ENCODE measurements at places on chromosomes 2 and 18.

DNA sequence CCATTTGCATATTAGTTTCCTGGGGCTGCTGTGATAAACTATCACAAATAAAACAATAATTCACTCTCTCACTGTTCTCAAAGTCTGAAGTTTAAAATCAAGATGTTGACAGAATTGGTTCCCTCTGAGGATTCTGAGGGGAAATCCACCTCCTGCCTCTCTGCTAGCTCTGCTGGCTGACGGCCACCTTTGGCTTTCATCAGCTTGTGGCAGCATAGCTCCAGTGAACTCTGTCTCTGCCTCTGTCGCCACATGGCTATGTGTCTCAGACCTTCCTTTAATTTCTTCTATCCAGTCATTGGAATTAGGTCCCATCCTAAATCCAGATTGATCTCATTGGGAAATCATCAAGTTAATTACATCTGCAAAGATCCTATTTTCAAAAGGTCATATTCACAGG, 38.9 kb upstream of the TRIM43 start:
- DNase-seq: no peak

- DNase-seq: no peak
Observed at GRCh38 chr2:45152691-45153090, 143.4 kb upstream of the SIX2 start.

DNA sequence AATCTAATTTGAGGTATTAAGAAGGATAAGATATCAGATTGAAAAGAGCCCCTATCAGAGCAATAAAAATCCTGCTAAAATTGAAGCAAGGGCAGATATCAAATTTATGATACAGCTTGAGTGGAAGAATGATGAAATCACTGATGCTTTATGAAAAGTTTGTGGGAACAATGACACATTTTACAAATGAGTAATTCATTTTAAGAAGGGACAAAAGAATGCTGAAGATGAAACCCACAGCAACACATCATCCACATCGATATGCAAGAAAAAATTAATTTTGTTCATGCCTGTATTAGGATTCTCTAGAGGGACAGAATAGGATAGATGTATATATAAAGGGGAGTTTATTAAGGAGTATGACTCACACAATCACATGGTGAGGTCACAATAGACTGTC, 355.6 kb upstream of the GYPC start:
- no peak for DNase-seq

DNA sequence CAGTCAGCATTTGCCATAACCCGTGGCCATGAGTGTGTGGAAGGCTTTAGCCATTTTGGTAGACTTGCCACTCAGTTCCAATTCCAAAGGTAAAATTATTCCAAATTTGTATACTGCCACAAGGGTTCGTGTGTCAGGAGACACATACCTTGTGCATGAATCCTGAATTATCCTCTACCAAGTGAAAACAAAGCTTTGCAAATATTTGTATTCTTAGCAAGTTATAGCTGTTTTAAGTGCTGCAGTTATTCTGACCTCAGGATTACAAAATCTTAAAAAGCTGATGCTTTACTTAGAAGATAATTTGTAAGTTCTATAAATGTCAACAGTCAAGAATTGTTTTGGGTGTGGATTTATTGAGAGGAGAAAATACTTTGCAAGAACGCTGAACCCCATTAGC, 100.6 kb downstream of the ANTXR1 start:
- DNase-seq: no peak

DNA sequence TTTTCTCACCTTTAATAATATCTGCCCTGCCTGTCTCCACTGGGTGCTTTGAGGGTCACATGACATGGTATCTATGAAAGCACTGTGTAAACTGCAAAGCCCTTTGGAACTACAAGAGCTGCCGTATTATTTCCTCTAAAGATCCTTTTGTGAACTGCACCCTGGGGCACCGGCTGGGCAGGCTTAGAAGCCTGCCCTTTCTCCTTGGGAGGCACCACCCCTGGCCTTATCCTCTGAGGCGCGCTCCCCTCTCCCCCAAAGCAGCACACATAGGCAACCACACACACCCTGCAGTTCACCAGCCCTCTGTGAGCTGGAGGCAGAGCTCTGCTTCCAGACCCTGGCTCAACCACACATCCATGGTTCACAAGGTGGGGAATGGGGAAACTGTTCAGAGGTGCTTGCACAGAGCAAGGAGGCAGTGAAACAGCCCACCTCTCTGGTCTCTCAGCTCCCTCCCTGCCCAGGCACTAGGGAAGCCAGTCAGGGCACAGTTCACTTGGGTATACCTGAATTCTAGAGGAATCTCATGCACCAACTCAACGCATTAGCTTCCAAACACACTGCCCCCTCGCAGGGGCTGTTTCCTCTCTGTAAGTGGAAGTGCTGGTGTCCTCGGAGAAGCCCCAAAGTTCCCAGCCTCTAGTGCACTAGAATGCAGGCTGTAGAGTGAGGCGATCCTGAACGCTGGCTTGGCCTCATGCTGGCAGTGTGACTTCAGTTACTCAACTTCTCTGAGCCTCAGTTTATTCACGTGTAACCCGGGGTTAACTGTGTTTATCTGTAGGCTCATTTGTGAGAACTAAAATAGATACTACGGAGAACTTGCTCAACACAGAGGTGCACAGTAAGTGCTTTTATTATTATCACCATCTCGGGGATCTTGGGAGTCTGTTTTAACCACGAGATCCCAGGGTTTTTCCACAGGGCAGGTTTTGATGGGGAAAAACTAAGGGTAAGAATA, 11.0 kb downstream of the SIGLEC15 start:
- DNase-seq: no peak

GRCh38 chr2:110990440-110990839, 130.3 kb upstream of the BCL2L11 start:
- no peak for DNase-seq

DNA sequence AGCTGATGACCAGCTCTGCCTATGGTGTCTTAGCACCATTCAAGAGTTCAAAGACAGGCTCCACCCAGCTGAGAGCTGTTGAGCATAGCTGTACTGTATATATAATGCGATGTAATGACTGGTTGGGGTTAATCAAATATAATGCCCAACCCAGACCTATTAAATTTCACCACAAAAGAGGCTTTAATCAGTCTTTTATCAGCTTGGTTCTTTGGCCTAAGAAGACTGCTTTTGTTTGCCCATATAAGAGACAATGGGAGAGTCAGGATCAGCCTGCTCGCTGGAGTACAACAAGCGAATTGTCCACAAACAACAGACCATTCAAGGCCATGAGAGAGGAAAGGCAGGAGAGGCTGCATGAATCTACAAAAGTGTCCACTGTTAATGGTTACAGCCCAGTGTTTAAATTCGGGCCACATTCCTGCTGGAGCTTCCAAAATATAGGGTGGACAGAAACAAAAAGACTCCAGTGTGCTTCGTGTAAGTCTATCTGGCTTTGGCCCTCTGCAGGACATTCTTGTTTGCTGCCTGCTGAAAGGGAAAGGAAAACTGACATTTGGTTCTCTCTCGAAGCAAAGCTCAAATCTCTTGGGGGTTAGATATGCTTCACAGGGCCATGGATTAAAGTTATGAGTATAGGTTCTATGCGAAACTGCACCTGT, 299.0 kb upstream of the FBXO11 start:
- no peak for DNase-seq

- DNase-seq: no peak
Observed at GRCh38 chr2:157459486-157459885, 15.6 kb upstream of the CYTIP start.

- no peak for DNase-seq
Observed at GRCh38 chr2:238940806-238941205, 92.9 kb downstream of the TWIST2 start.

- DNase-seq: no peak
Observed at GRCh38 chr2:159080641-159081040, 112.2 kb downstream of the TANC1 start.

GRCh38 chr2:64327510-64328414, 126.2 kb upstream of the LGALSL start:
- no peak for DNase-seq

DNA sequence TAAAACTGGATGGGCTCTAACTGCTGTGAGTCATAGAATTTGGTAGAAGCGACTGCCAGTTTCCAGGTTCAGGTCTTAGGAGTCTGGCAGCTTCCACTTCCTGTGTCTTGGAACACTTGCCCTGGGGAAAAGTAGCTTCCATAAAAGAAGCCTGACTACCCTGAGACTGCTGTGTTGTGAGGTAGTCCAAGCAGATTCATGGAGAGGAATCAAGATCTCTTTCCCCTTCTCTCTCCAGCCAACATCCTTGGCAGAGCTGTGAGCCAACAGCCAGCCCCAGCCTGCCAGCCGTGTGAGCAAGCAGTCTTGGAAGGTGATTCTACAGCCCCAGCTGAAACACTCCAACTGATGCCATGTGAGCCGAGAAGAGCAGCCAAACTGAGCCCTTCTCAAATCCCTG, 33.7 kb downstream of the SLC20A1 start:
- DNase-seq: no peak

DNA sequence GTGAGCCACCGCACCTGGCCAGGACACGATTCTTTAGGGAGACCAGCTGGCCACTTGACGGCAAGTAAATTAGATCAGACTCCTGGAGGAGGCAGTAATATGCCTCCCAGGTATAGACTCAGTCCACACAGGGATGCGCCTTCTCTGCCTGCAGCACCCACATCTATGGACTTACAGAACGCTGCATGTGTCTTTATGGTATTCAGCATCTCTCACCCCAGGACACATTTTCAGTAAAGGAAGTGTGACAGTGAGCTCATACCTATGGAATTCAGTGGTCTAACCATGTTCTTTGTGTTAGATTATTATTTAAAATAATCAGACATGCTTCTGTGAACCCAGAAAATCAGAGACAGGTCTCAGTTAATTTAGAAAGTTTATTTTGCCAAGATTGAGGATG, 5.9 kb upstream of the NARS1 start:
- no peak for DNase-seq

GRCh38 chr2:240885566-240885965, 10.4 kb downstream of the MAB21L4 start:
- no peak for DNase-seq

- no peak for DNase-seq
Observed at GRCh38 chr18:50947899-50948298, 19.9 kb upstream of the ELAC1 start.

DNA sequence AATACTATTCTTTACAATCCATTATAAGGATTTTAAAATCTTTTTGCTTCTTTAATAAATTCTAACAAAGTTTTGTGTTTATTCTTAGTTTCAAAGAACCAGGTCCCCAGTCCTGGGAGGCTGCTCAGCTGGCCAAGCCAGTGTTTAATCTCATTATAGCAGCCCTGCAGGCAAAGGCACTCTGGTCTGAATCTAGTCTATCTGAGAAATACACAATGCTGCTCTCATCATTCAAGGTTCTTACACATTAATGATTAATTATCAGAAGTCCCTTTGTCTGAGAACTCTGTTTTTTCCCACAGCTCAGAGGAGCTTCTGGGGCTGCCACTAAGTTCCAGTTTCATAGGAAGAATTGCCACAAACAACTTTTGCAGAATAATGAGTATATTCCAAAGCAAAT, 27.7 kb downstream of the KCTD18 start:
- no peak for DNase-seq

- peak; percentile 21 for DNase-seq
Observed at GRCh38 chr2:205218056-205218455, 464.2 kb upstream of the NRP2 start.

- no peak for DNase-seq
Observed at GRCh38 chr18:72325307-72325706, 218.8 kb downstream of the CBLN2 start.

GRCh38 chr18:2654928-2655177, 673 bp upstream of the SMCHD1 start:
- DNase-seq: no peak

Data from AG04449 (cell line).